ENCODE measurements at places on chromosomes 3 and 15. TPM values are rescaled to one million over a fixed set of nuclear protein-coding genes. Genes with fewer than 3 reads are reported as not detected.

OXTR gene
- 2.5 TPM for total RNA-seq

GRCh38 chr15:90051874-90052273, 50.4 kb downstream of the IDH2 start:
- no peak overlapping the region for H3K27ac ChIP-seq
- H3K4me1 ChIP-seq: peaks cover 58% of the 10 kb centered on the region
- no peaks in the 10 kb centered on the region for H3K36me3 ChIP-seq

WWTR1 gene
- total RNA-seq: 0.73 TPM

GOLGA6D gene
- total RNA-seq: not detected

DNA sequence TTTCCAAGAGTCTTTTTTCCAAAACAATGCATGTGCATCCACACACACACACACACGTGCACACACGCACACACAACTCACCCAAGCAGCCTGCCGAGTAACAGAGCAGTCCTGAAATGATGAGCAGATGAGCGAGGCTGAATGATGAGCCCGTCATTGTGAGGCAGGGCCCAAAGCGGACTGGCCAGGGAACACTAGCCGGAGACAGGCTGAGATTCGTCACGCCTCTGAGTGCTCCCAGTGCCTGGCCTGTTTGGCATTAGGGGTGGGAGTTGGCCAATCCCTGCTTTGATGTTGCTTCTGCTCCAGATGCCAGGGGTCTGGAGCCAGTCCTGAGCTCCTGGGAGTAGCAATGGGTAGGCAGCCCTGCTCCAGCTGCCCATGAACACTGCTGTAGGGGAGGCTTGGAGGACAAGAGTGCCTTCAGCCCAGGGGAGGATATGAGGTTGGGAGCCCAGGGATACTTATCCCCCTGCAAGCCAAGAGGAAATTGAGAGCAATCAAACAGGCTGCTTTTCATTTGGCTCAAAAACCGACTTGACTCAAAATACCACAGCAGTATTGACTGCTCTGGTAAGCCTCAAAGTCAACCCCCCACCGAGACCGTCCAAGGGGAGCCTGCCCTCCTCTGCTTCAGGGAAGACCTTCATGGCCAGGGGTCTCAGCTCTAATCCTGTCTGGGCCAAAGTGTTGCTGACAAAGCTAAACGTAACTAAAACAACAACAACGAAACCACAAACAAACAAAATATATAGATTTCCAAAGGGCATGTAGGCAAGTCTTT, 22.9 kb downstream of the COLQ start:
- DNase-seq: no peak
- H3K27ac ChIP-seq: no peak overlapping the region
- H3K4me3 ChIP-seq: no peak overlapping the region
- no peaks in the 10 kb centered on the region for H3K36me3 ChIP-seq

CSPG5 gene
- total RNA-seq: 0.09 TPM

SMAD3 gene
- 85.9 TPM for total RNA-seq

ANKRD63 gene
- total RNA-seq: 0.32 TPM

Measured in activated B cell treated with CpG ODN at 0.5 μM for 24 hours (primary cell).